ENCODE measurements at places on chromosomes 1 and 21.

DNA sequence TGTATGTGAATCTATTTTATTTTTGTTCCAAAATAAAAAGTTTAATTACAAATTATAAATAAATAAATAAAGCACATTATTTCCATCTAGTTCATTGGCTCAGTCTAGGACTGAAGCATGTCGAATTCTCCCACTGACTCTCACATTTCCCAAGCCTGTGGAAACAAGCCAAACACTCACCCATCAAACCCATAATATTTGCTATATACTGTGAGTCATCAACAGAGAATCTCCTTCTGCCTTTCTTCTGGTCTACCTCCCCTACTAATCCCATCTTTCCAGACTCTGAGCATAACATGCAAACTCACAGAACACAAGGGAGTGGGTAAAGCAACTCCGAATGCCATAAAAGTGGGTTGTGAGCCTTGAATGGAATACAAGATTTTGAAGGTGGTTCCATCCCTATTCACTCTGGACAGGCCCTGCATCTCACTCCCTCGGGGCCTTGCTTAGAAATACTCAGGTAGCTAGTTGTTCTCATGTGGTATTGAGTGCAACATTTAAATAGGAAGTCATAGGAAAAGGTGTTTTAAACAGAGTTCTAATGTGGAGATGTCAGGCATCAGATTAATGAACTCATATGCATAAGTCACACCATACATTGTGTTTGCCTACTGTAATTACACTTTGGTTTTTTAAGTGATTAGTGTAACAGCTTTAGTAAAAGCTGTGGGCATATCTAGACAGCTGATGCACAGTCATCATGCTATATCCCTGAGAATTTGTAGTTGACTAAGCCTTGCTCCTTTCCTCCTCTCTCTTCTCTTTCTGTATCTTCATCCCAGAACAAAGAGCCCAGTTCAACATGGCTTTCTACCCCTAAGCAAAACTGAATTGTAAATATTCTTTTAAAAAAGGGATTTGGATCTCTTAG is 47.0 kb downstream of the F5 start:
- peak; percentile 49 for DNase-seq

GRCh38 chr1:90104941-90105538 is 110.1 kb downstream of the ZNF326 start:
- no peak for DNase-seq

GRCh38 chr1:174825127-174825526 is 174.6 kb upstream of the CACYBP start:
- no peak for DNase-seq

DNA sequence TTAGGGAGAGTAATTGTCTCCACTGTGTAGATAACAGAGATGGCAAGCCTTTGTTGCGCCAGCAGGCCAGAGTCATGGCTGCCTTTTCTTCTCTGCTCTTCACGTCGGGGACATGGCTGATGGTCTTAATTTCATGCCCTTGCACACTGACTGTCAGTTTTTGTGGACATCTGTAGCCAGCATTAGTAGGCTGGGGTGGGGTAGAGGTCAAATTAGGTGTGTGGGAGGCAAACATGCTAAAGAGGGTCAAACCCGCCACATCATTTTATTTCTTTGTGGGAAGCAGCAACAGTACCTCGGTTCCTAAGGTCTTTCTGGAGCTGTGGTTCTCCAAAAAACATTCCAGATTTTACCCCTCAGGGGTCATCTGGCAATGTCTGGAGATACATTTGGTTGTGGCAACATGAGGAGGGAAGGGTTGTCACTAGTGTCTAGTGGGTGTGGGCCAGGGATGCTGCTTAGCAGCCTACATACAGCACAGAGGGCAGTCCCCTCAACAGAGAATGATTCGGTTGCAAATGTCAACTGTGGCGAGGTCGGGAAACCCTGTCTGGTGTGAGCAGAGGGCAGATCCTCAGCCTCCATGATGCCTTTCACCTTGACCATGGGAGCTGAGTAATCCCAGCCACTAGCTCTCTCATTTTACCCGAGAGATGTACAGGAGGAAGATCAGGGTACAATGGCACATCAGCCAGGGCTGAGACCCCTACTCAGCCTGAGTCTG is 14.7 kb downstream of the RUNX1 start:
- DNase-seq, result no peak

- no peak for DNase-seq
Measured at GRCh38 chr21:34012640-34013039, 60.7 kb upstream of the MRPS6 start.

- DNase-seq, result no peak
Measured at GRCh38 chr1:224271106-224271505, 58.9 kb downstream of the NVL start.

GRCh38 chr1:156281281-156281680 is 1.3 kb downstream of the SMG5 start:
- DNase-seq, result peak; percentile 56

DNA sequence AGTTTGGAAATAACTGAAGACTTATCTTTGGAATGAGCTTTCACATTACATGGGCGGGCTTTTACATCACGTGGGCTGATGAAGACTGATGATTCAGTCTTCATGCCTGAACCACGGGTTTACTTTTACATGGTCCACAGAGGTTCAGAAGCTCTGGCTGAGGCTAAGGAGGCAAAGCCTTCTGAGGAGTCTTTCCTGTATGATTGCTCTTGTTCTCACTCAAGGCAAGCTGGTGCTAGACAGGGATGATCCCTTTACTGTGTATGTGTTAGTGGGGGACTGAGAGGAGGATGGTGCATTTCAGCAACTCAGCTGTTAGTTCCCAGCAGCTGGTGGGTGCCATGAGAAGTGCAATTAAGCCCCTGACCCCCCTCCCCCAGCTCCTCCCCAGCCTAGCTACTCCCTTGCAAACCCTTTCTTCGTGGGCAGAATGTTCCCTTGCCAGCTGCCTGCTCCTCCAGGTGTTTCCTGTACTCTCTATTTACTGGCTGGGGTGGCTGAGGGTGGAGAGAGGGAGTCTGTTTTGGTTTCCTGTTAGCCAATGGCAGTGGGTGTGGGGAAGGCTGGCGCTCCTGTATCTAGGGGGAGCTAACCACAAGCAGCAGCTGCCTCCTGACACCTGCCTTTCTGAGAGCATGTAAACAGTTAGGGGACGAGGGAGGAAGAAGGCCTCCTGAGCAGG is 15.4 kb downstream of the BTG2 start:
- no peak for DNase-seq

Measured in stromal cell of bone marrow (primary cell).